Omental fat pad (tissue), 4 donors: ENCODE measurements at places on chromosomes 2 and 18.

GRCh38 chr2:26887151-26887550 is 39.2 kb downstream of the DPYSL5 start:
- DNase-seq: no peak

- no peak for DNase-seq
These were observed 133.7 kb downstream of the SH3BP4 start for GRCh38 chr2:235085476-235085875.

GRCh38 chr2:229980431-229981184 is 58.3 kb downstream of the FBXO36 start:
- peak; percentile 26 for DNase-seq

GRCh38 chr18:32252141-32252860 is 62.5 kb downstream of the MEP1B start:
- no peak for DNase-seq

GRCh38 chr18:78321402-78321801 is 658.2 kb upstream of the SALL3 start:
- no peak for DNase-seq

DNA sequence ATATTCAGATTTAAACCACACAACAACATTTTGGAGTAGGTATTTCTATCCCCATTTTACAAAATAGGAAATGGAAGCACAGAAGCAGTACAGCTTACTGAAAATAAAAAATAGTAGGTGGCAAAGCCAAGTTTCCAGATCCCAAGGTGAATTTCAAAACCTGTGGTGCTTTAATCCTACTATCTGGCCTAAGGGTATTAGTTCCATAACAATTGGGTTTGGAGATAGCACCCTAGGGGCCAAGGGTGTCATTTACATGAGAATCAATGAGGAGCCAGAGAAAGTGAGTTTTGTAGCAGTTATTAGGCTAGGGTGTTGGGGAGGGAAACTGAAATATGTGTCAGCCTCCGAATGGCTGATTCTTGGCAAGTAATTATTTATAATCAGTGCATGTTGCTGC is 24.9 kb downstream of the OSBPL6 start:
- no peak for DNase-seq
